ENCODE measurements at places on chromosomes 7 and 10.

DNA sequence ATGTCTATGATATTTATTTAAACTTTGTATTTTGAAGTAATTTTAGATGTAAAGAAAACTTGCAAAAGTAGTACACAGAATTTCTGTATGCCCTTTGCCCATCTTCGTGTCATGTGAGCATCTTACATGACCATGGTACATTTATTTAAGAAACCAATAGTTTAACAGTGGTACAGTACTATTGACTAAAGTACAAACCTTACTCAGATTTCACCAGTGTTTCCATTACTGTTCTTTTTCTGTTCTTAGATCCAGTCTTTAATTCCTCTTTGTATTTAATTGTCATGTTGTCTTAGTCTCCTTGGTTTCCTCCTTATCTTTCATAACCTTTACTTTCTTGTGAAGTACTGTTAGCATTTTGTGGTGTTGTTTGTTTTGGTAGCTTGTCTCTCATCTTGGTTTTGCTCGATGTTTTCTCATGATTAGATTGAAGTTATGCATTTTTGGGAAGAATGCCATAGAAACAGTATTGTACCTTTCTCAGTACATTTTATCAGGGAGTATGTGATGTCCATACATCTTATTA lies 24.1 kb downstream of the TAX1BP1 start:
- DNase-seq: no peak

DNA sequence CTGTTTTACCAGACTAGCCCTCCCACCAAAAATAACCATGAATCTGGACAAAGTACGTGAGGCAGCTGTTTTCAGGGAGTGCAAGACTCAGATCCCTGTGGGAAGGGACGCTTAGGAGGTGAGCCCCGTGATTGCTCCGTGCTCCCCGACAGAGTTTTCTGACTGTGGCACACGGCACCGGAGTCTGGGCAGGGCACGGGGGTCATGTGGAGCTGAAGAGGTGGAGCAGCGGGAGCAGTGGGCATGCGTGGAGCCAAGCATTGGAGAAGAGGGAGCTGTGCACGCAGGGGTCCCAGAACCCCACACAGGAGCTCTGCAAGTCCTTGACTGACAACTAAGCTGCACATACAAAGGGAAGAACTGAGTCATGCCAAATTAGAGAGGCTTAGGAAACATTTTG lies 11.1 kb upstream of the CAMK2B start:
- DNase-seq: no peak

DNA sequence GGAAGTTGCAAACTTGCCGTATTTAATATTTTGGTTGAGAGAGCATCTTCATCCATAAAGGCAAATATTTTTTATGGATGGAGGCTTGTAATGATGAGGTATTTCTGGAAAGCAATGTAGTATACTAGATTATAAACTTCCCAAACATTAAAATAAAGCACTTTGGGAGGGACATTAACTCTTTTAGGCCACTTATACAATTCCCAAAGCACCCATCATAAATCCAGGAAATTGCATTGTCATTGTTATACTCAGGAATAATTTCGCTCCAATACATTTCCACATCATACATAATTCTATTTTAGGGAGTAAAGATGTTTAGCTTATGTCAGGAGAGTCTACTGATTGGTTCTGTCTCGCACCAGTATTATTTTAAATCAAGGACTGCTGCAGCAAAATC lies 212.7 kb upstream of the MKI67 start:
- DNase-seq: no peak

DNA sequence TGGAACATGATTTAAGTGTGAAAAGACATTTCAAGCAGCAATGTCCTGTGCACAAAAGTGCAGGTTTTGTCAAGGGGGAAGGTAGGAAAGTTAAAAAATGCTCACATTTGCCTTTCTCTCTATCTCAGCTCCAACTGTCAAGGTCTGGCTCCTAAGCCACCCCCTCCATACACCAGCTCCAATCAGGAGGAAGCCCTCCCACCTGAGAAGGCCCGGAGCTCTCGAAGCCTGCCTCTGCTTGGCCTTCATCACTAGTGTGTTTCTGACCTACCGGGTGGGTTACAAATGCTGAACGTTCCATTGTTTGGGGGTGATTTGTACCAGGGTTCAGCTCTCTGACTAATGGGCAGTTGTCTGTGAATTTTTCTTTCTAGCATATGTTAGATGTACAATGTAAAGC lies 14.2 kb downstream of the CRHR2 start:
- DNase-seq: no peak

DNA sequence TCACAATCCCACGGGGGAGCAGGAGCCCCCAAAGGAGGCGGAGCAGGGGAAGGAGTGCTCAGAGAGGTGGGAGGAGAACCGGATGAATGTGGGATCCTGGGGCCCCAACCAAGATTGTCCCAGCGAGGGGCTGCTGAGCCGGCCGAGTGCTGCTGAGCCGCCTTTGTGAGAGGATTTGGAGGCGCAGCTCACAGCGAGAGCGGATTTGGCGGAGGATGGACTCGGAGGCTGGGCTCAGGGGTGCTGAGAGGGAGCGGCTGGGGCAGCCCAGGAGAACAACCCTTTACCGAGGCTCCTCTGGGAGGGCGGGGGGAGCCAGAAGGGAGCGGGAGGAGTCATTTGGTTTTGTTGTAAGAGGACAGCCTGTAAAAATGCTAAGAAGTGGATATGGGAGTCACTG lies 23.0 kb downstream of the GHRHR start:
- DNase-seq: no peak

- DNase-seq: no peak
Observed at GRCh38 chr7:28211006-28211405, 30.4 kb upstream of the JAZF1 start.

GRCh38 chr7:68688416-68689086 lies 909.7 kb upstream of the AUTS2 start:
- DNase-seq: no peak

DNA sequence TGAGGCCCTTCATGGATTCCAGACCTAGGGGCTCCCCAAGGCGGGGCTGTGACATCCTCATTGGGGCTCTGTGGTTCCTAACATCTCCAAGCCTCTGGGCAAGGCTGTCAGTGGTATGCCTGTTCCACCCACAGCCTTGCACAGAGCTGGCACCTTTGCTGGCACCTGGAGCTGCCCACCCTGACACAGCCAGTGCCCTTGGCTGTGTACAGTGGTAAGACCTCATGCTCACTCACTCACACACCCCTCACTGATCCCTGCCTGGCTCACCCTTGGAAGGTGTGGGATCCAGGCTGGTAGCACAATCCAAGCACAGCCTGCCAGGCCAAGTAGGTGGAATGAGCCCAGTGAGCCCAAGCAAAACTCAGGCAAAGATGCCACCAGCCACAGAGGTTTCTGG lies 200.4 kb upstream of the PCDH15 start:
- no peak for DNase-seq

- no peak for DNase-seq
Observed at GRCh38 chr7:16967300-16967811, 85.6 kb upstream of the AGR3 start.

DNA sequence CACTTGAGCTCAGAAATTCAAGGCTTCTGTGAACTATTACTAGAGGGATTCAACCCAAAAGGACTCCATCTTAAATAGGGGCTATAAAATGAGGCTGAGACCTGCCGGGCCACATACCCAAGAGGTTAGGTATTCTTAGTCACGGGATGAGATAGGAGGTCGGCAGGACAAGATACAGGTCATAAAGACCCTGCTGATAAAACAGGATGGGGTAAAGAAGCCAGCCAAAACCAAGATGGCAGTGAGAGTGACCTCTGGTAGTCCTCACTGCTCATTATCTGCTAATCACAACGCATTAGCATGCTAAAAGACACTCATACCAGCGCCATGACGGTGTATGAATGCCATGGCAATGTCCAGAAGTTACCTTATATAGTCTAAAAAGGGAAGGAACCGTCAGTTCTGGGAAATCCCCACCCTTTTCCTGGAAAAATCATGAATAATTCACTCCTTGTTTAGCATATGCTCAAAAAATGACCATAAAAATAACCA lies 101.2 kb upstream of the TRIM24 start:
- DNase-seq: no peak

GRCh38 chr10:114406455-114406854 lies 2.2 kb upstream of the AFAP1L2 start:
- DNase-seq: no peak

DNA sequence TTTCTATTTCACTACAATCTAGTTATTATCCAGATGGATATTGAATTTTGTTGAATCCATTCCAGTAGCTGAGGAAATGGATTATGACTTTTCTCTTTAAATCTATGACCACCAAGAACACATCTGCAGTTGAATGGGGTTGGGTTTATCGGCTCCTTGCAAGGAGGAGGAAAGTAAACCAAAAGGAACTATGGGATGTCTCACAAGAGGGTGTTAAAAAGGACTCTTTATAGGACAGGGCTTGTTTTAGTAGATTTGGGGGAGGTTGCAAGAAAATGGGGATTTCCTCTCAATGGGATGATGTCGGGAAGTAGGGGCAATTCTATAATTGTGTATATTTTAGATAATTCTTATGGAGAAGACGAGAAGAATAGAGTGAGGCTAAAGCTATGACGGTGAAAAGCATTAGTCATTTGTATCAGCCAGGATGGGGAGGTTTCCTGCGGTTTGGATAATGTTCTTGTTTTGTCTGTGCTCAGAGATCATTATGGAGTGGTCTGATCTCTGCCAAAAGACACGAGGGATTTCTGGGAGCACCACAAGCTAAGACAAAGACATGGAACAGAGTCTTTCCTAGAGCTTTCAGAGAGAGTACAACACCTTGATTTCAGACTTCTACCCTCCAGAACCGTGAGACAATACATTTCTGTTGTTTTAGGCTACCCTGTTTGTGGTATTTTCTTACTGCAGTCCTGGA lies 5.3 kb upstream of the LRRC61 start:
- DNase-seq: no peak

DNA sequence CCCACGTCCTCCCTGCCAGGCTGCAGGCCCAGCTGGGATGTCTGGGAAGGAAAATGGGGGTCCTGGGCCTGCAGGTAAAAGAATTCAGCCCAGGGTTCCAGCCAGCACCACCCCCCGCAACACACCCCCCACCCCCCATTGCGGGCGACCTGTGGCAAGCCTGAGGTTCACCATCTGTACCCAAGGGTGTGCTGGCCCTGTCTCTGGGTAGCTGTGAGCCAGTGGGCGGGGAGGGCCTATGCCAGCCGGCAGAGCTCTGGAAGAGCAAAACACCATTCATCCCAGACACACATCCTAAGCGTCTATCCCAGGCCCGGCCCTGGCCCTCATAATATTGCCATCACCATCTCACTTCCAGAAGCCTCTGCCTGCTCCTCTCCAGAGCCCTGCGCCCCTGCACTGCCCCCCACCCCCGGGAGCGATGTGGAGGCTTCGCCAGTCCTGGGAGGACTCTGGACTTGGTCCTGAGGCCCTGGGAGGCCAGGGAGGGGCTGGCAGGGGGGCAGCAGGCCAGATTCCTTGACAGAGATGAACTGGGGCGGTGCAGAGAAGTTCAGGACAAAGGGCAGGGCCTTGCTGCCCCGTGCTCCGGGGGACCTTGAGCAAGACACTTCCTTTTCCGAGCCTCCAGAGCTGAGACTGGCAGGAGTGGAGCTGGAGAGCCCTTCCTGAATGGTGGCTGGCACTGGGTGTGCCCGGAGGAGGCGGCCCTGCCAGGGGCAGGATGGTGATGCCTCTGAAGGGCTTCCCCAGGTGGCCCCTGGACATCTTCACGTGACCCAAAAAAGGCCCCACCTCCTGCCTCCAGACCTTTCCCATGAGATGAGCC lies 8.7 kb upstream of the TTYH3 start:
- no peak for DNase-seq

- DNase-seq: no peak
Observed at GRCh38 chr10:48708144-48708543, 23.5 kb downstream of the WDFY4 start.

- DNase-seq: no peak
Observed at GRCh38 chr7:106070201-106070551, 41.9 kb downstream of the SYPL1 start.

DNA sequence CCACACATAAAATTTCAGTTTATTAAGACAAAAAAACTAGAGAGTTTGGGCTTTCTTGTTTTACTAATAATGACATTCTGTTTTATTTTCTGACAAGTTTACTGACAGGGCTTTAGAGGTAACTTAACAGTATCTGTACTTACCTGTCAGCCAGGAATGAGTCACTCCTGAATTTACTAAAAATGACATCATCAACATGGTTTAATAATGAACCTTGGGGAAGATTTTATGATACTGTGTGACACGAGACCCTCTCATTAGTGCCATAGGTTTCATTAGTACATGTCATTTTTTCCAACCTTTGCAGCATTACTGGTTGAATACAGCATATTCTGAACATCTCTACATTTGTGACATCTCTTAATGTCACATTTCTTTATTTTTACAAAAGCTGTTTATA lies 131.1 kb downstream of the KCND2 start:
- DNase-seq: no peak

DNA sequence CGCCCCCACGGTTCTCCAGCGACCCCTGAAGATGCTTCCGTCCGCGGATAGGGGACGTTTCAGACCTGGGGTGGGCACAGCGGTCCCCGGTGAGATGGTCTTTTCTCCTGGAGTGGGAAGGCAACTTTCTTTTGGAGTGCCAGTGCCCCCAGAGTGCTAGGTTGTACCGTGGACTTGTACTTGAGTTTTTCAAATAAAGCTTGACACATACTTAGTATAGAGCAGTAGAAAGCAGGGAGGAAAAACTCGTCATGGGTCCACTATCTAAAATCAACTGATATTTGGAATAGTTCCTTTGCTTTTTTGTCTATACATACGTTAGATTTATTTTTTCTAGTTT lies 28.4 kb downstream of the RBM20 start:
- no peak for DNase-seq

DNA sequence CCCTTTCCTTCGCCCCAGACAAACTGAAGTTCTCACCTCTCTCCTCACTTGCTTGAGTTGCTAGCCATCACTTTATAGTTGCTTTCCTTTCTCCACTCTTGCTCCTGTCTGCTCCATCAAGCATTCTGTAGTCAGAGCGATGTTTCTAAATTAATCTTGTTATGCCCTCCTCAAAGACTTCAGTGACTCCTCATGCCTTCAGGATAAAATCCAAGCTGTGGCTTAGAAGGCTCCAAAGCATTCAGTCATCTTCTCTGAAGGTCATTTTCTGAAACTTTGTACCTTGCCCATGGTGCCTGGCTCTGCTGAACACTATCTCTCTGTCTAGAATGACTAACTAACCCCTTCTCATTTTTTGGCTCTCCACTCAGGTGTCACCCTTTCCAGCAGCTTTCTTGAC lies 222.4 kb upstream of the GRB10 start:
- DNase-seq: no peak

- DNase-seq: no peak
Observed at GRCh38 chr10:44512431-44513022, 127.6 kb upstream of the CXCL12 start.

DNA sequence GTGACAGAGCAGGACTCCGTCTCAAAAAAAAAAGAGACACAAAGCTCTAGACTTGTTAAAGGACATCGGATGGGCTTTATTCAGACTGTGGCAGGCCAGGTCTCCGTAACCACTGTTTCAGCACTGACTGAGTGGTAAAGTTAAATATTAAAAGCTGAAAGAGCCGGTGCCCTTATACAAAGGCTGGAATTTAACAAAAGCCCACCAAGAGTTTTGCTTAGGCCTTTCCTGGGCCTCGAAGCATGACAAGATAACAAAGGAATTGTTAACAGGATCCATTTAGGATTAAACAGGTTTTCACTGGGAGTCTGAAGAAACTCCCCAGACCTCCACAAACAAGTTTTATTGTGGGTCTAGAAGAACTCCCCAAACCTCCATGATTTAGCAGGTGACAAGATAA lies 727.8 kb downstream of the TYW1 start:
- DNase-seq: no peak

- DNase-seq: no peak
Observed at GRCh38 chr7:137151690-137152052, 191.9 kb downstream of the PTN start.
